Retinal pigment epithelial cell (primary cell): ENCODE measurements at places on chromosomes 13 and 19.

DNA sequence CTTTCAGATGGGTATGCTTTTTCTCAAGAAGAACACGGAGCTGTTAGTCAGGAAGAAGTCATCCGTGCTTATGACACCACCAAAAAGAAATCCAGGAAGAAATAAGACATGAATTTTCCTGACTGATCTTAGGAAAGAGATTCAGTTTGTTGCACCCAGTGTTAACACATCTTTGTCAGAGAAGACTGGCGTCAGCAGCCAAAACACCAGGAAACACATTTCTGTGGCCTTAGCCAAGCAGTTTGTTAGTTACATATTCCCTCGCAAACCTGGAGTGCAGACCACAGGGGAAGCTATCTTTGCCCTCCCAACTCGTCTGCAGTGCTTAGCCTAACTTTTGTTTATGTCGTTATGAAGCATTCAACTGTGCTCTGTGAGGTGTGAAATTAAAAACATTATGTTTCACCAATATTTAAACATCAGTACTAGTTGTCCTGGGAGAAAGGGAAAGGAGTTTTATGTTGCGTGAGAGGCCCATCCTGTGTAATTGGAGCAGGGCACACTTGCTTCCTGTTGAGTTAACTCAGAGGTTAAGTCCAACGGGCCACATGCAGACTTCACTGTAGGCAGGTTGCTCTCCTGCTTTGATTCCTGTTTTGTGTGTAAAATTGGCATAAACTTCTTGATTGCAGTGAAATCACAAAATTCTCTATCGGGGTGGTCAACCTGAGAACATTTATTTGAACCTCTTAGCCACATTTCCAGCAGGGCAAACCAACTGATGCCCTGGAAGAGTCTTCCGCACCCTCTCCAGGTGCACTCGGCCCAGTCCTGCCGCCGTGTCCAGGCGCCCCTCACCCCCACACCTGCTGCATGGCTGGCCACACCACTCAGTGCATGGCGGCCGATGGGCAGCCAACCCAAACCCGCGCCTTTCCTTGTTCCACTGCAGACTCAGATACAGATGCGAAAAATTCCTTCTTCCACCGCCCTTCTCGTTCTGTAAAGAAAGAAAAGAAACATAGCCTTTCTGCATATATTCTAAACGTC is 31.6 kb downstream of the SHISA2 start:
- no peak for DNase-seq

- no peak for DNase-seq
Measured at GRCh38 chr19:58573658-58574164, 576 bp upstream of the MZF1 start.

DNA sequence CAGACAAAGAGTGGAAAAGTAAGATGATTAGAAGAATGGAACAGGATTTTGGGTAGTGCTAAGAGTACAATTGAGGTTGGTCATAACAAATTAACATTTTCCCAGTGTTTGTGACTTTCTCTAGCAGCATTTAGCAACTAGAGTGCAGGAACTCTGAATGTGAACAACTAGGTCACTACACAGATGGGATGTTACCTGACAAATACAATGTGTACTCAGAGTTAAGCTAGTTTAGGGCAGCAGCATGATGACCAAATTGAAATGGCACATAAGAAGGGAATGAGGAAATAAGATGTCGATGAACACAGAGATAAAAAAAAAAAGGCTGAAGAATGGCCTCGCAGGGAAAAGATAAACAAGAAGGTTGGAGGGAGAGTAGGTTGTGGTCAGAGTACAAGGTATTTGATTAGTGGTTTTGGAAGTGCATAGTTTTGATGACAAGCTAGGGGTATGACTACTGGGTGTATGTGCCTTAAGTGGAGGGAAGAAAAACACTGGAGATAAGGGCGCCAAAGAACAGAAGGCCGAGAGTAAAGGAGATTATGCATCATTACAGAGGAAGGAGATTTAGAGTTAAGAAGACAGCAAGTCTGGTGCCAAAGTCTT is 381.1 kb downstream of the FGF14 start:
- peak; percentile 28 for DNase-seq

DNA sequence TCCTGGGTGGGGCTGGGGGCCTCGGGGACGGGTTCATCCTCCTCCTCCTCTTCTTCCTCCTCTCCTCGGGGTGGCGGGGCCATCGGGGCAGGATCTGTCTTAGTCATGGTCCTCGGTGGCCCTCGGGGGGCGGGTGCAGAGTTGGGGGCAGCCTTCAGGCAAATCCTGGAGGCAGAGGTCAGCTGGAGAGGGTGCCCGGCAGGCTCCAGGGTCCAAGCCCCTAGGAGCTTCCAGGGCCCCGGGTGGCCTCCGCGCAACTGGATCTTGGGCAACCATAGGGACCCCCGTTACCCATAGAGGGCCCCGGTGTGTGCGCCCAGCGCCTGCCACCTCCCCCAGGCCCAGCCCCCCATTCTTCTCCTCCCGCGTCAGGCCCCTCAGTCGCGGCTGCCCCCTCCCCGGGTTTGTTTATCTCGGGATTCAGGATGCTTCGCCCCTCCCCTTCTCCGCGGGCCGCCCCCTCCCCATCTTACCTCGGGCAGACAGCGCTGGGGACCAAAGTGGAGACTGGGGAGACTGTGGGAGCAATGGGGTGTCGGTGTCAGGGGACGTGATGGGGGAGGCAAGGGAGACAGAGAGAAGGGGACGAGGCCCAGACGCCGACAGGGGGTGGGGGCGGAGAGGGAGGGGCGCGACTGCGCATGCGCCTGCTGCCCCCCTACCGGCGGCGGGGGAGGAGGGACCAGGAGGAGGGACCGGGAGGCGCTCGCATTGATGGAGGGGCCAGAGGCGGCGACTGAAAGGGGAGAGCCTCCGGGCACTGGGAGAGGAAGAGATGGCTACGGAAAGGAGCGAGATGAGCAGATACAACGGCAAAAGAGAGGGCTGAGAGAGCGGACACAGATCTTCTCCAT is at the start of gene CLIP3:
TSS of gene CLIP3 (minus strand) at position 623 of the 854 bp plus-strand sequence. CDS start at position 107, 516 bp downstream.
- no peak for DNase-seq

GRCh38 chr19:16473875-16474392 is 2.2 kb upstream of the EPS15L1 start:
- no peak for DNase-seq

DNA sequence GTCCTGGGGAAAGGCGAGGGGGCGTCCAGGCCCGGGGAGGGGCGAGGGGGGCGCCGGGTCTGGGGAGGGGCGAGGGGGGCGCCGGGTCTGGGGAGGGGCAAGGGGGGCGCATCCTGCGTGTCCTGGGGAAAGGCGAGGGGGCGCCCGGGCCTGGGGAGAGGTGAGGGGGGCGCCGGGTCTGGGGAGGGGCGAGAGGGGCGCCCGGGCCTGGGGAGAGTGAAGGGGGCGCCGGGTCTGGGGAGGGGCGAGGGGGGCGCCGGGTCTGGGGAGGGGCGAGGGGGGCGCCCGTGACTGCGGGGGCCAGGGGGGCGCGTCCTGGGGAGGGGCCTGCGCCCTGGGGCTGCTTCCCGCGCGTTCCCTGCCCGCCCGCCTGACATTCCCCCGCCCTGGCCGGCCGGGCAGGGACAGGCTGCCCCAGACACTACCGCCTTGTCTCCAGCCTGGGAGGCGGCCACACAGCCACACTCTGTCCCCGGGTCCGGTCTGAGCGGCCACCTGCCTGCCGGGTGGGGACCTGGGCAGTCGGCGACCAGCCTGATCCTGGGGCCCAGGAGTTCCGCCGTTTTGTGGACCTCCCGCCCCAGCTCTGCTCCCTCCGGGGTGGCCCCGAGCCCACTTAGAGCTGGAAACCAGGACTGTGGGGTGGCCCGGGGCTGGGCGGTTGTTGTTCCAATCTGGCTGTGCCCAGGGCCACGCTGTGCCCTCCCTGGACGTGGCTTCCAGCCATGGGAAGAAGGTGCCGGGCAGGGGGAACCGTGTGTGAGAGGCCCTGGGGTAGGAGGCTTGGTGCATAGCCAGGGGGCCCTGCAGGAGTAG is 11.8 kb downstream of the PALM start:
- DNase-seq, result no peak

GRCh38 chr13:60000081-60000480 is 163.6 kb downstream of the DIAPH3 start:
- no peak for DNase-seq

DNA sequence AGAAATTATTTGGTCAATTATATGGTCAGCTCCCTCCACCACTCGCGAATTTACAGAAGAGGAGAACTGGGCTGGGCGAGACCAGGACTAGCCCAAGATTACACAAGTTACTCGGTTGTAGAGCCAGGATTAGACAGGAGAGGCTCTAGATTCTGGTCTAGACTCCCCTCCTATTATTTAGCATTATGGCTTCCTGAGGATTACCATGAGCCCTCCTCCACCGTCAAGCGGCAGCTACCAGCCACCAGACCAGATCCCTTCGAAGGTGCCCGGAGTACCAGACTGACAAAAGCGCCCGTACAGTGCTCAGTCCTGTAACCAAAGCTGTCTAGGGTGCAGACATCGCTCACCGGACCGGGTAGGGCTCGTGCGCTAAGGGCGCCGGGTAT is 497 bp upstream of the MLNR start:
- DNase-seq, result no peak

DNA sequence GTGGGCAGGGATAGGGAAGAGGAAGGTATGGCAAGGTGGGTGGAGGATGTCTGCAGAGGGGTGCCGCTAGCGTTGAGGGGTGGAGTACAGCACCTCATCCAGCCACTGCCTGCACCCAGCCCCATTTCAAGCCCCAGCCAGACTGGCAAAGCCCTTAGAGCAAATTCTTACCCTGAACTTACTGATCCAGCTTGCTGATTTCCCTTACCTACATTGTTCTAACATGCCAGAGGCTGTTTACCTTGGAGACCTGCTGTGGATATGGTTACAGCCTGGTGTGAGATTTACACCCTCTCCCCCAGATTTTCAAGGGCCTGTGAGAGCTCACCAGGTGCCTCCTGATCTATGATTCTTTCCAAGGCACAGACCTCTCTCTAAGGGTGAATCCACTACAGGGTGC is 86.0 kb downstream of the ZNF726 start:
- no peak for DNase-seq

GRCh38 chr19:33459222-33460090 is 62.1 kb downstream of the PEPD start:
- no peak for DNase-seq

DNA sequence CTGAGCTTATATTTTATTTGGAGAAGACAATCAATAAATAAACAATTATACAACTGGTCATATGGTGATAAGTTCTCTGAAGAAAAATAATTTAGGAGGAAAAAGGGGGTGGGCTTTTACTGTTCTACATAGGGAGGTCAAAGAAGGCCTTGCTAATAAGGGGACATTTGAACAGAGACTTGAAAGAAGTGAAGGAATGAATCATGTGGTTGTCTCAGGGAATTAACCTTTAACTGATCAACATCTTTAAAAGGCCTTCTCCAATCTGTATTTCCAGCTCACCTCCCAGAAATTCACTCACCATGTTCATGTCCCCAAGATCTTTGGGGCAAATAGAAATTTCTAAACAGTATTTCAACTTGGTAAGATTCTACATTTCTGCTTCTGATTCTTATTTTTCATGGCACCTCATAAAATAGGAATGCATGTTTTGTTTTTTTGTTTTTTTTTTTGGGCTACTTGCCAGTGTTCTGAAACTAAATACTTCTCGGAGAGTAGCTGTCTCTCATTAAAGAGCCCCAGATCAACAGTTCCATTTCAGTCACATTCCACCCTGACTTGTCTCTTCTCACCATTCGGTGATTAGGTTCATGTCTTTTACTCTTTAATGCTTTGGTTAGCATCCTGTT is 19.2 kb upstream of the LPAR6 start:
- DNase-seq, result no peak

DNA sequence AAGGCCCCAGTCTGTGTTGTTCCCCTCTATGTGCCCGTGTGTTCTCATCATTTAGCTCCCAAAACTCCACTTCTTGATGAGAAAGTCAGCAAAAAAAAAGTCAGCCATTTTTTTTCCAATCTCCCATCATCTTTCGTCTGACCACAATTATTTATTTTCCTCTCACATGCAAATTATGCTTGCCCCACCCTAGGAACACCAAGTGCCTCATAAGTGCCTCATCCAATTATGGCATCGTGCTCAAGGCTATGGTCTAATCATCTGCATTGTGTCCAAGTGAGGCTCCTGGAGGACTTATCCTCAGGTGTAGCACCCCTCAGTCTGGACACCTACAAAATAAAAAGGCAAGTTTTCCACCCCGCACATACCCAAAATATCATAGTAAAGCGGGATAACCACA is 20.8 kb upstream of the IPO5 start:
- no peak for DNase-seq

DNA sequence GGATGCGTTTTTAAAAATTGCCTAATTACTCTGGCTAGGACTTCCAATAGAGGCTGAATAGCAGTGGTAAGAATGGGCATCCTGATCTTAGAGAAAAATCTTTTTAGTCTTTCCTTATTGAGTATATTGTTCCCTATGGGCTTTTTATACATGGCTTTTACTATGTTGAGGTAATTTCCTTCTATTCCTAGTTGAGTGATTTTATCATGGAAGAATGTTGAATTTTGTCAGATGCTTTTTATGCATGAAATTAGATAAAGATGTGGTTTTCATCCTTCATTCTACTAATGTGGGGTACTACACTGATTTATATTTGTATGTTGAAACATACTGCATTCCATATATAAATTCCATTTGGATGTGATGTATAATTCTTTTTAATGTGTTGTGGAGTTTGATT is 2673.8 kb downstream of the PCDH9 start:
- no peak for DNase-seq

DNA sequence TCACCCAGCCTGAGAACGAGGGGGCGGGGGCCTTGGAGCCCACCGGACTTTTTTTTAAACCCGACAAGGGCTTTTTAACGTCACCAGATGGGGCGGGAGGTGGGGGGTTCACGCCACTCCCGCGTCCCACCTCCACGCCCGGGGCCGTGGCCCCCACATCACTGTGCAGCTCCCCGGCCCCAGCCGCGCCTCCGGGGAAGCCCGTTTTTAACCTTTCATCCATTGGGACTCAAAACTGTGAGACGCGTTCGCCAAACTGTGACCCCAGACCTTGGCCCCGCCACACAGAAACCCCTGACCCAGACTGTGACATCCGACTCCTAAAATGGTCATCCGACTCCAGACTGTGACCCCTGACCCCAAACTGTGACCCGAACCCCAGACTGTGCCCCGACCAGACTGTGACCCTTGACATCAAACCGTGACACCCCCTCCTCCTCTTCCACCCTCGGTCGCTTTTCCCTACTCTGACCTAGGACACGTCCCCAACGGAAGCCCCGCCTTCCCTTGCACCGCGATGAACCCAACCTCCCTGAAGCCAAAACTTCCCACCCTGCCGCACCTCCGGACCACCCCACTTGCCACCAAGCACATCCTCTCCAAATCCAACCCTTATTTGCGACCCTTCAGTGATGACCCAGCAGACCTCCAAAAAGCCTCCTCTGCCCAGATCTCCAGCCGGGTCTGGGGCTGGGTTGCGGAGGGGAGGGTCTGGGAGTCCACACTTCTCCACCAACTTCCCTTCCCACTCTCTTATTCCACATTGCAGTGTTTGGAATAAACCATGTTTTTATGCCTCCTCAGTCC is 1.5 kb upstream of the GRWD1 start:
- DNase-seq, result no peak
